ENCODE measurements at places on chromosomes 12 and 14.

- DNase-seq: no peak
These were observed 669.2 kb downstream of the DIO2 start for GRCh38 chr14:79542121-79542520.

- DNase-seq: no peak
These were observed 39.4 kb downstream of the FAM222A start for GRCh38 chr12:109753054-109753401.

GRCh38 chr12:3752096-3752709 lies 706 bp downstream of the CRACR2A start:
- DNase-seq: no peak

GRCh38 chr12:47206450-47207339 lies 126.9 kb upstream of the AMIGO2 start:
- no peak for DNase-seq

DNA sequence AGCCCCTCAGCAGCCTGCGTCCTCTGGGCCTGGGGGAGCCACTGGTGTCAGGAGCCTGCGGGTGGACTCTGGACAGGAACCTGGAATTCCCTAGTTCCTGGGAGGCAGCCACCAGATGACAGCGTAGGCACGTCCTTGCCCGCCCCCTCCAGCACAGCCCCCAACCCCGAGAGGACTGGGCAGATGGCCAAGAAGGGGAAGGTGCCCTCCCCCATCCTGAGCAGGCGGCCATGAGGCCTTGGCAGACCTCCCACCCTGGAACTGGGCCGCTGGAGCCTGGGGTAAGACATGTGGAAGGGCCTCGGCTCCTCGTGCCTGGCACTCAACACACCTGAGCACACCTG lies 60.4 kb upstream of the FBRSL1 start:
- DNase-seq: no peak

- no peak for DNase-seq
These were observed 134.2 kb upstream of the SLCO1C1 start for GRCh38 chr12:20560935-20561334.

- no peak for DNase-seq
These were observed 81.5 kb downstream of the GALNT9 start for GRCh38 chr12:132247718-132248452.

DNA sequence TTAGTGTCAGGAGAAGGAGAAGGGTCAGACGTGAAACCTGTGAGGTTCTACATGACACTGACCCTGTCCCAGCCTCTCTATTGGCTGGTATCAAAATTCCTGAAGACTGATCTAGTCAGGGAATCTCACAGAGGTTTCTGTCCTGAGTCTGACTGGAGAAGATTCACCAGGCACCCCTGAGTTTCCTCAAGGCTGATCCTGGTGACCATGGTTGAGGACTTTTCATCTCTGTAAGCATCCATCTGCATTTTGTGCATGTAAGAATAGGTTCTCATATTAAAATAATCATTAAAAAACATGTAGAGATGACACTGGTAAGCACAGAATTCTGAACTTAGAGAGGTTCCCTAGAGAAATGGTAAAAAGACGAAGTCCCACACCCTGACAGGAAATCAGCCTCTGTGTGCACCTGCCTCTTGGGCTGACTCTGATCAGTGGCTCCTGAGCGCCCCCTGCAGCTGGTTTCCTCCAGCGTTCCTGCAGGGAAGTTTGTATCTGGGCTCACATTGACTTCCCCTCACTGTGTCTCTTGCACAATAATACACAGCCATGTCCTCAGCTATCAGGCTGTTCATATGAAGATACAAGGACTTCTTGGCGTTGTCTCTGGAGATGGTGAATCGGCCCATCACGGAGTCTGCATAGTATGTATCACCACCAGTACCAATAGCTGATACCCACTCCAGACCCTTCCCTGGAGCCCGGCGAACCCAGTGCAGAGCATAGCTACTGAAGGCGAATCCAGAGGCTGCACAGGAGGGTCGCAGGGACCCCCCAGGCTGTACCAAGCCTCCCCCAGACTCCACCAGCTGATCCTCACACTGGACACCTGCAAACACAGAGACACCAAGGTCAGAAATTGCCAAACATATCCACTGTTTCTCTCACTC lies 991.9 kb downstream of the TMEM121 start:
- no peak for DNase-seq

DNA sequence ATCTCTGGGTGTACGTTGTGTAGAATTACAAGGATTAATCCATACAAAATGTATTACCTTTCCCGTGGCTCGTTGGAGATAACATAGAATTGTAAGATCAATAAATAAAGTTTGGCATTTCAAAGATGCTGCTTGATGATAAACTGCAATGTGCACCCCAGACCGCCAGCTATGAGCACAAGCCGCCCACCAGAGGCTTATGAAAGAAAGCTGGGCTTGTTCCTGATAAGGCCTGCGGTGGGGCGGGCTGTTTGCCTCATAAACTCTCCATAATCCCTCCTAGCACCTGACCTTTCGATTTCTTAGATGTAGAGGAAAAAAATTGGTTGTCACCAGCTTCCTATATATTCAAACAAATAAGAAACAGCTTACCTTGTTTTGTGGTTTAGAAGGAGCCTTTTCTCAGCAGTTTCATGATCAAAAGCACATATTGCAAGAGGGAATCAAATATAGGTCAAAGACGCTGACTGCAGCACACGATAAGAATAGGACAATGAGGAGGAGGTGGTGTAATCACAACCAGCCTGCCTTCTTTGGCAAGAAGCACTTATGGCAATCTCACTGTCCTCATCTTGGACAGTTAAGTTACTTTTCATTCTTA lies 293.6 kb downstream of the RMST start:
- DNase-seq: no peak

- no peak for DNase-seq
These were observed 182.3 kb downstream of the NTF3 start for GRCh38 chr12:5614256-5614655.

DNA sequence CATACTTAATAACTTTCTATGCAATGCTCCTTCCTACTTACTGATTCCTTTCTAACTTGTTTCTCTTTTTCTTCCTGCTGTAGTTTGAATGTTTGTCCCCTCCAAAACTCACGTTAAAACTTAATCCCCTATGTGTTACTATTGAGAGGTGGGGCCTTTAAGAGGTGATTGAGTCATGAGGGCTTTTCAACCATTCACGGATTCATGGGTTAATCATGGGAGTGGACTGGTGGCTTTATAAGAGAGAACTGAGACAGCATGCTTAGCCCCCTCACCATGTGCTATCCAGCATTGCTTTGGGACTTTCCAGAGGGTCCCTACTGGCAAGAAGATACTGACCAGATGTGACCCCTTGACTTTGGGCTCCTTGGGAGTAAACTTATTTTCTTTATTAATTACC lies 66.0 kb upstream of the TRIM9 start:
- DNase-seq: no peak

DNA sequence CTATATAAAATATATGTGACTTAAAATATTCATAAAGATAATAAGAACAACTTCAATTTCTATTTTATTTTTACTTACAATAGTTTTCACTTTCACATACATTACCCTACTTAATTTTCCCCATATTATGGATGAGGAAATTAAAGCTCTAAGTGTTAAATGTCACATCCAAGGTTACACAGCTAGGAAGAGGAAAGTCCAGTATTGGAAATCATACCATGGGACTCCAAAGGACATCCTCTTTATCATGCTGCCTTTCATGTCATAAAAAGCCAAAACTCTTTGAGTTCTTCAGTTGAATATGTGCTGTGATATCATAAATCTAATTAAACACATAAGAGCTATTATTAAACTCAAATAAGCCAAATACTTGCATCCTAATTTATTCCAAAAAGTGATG lies 172.4 kb upstream of the GARIN2 start:
- no peak for DNase-seq

- no peak for DNase-seq
These were observed 39.6 kb downstream of the PRKCH start for GRCh38 chr14:61360796-61361525.

GRCh38 chr14:86989285-86989684 lies 1003.7 kb downstream of the GALC start:
- no peak for DNase-seq

GRCh38 chr12:96034621-96035282 lies 635 bp downstream of the LTA4H start:
- no peak for DNase-seq

DNA sequence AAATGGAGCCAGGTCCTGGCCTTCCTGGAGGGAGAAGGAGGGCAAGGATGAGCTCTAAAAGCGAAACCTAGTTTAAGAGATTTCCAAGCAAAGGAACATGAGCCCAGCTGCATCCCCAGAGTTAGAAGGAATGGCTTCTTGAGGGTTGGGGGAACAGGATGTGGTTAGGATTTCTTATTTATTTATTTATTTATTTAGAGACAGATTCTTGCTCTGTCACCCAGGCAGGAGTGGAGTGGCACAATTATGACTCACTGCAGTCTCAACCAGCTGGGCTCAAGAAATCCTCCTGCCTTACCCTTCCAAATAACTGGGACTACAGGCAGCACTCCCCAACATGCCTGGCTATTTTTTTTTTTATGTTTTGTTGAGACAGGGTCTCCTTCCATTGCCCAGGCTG lies 25.3 kb upstream of the TMEM106C start:
- DNase-seq: no peak

DNA sequence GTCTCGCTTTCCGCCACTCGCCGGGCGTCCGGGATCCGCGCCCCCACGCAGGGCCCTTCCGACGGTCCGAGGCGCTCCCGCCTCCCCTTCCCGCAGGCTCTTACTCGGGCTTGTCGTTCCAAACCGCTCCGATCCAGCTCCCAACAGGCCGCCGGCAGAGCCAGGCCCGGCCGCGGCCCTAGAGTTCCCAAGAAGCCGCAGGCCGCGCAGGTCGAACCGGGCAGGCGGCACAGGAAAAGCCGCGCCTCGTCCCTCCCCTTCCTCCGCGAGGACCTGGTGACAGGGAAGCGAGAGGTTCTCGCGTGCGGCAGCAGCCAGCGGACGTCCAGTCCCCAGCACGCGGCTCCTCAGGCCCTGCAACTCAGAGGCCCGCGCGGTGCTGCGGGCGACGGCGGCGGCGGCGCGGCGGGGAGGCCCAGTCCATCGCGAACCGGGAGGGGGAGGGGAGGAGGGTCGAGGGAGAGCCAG lies 272 bp downstream of the HECTD1 start:
- DNase-seq: no peak

- no peak for DNase-seq
These were observed 2.1 kb upstream of the UBC start for GRCh38 chr12:124916374-124917134.

DNA sequence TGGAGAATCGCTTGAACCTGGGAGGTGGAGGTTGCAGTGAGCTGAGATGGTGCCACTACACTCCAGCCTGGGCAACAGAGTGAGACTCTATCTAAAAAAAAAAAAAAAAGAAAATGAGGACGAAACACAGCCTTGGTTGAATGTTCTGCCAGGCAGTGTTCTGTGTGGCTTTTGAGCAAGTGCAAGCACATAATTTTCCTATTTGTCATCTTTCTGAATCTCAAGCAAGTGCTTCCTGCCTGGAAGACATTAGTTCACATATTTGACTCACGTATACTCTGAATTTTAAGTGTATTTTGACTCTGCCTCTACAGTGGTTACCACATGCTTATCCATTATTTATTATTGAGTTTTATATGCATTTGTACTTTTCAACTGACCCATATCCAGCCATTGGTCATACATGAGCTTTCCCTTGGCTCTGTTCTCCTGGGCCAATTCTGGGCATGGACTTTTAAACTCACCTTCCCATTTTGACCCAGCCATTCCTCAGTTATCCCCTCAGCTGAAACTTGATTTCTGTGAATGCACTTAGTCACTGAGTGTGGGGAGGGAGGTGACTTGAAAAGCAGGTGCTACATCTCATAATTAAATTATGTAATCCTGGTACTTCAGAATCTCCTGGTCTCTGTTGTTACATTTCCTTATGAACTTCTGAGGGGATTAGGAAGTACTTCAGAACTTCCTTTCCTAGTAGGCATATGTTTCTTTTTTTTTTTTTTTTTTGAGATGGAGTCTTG lies 8.1 kb downstream of the OR10G2 start:
- DNase-seq: no peak

- no peak for DNase-seq
These were observed 290.9 kb upstream of the STXBP6 start for GRCh38 chr14:25340882-25341281.

DNA sequence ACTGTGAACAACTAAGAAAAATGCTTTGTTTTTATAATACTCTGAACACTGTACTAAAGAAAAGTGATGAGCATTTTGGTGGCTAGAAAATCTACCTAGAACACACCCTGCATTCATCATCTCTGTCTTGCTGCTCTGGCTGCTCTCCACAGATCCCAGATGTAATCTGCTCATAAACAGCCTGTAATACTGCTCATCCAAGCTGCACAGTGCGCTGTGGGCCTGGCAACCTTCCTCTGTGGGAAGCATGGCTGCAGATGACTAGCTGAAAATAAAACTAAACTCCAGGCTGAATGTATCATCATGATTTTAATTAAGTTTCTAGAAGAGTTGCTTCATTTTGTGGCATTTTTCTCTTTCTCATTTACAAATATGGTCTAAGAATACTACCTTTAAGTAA lies 200.7 kb downstream of the SLC2A13 start:
- DNase-seq: no peak

GRCh38 chr14:104087981-104088850 lies 2.7 kb downstream of the ASPG start:
- no peak for DNase-seq

- DNase-seq: no peak
These were observed 77.8 kb downstream of the ANKS1B start for GRCh38 chr12:99906786-99907579.

DNA sequence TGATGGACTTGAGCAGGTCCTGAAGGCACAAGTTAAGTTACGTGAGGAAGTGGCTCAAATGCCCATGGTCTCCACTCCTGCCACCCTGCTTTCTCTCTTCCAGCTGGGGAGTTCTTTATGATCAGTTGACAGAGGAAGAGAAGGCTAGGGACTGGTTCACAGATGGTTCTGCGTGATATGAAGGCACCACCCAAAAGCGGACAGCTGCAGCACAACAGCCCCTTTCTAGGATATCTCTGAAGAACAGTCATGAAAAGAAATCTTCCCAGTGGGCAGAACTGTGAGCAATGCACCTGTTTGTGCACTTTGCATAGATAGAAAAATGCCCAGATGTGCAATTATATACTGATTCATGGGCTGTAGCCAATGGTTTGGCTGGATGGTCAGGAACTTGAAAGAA lies 162.4 kb upstream of the FSCB start:
- no peak for DNase-seq

DNA sequence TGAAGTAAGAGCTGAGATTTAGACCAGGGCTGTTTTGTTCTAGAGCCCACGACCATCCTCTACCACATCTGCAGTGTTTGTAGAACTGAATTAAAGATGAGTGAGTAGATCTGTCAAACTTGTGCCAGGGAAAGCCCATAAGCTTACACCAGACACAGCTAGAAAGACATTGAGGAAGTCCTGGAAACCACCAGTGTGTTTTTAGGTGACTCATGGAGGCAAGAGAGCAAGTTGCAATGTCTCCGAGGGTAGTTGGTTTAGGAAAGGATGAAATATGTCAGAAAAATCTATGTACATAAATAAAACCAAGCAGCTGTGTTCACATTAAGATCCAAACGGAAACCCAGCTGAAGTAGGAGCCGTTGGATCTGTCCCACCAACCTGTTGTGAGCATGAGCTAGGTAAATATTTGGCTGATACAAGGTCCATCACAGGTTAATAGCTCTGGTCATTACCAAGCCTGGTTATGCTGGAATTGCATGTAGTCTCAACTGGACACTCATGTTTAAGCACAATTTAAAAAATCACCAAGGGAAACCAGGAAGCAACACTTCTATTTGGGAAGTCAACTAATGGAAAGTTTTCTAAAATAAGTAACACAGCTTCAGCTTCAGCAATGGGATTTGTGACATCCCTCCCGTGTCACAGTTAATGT lies 49.9 kb upstream of the PLEKHG3 start:
- DNase-seq: no peak

GRCh38 chr14:23600322-23600707 lies 21.7 kb upstream of the JPH4 start:
- no peak for DNase-seq

- no peak for DNase-seq
These were observed 15.1 kb upstream of the CISTR start for GRCh38 chr12:53766881-53767280.
